ENCODE measurements at places on chromosomes 5 and 9.

GRCh38 chr5:3324421-3325101 is 271.1 kb upstream of the IRX1 start:
- no peak for DNase-seq

DNA sequence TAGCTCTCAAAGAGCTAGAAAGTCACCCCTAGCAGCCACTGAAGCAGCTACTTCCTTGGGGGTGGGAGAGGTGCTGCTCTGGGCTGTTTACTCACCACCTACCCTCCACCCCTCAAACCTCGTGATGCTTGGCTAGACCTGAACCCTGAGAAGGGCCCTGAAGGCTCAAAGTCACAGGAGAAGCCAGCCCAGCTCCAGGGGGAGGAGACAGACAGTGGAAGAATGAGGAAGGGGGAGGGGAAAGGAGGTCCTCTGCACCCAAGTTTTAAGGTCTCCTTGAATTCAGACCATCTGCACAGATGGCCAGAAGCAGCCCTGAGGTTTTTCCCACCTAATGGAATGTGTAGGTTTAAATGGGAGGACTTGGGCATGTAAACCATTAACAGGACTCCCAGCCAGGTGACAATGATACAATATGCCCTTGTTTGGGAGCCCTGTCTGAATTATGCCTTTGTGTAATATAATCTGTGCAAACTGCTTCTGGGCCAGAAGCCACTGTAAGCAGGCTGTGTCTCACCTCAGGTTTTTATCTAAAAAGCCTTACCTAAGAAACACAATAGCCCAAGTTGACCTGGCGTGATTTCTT is 180.5 kb downstream of the PIK3R1 start:
- no peak for DNase-seq

DNA sequence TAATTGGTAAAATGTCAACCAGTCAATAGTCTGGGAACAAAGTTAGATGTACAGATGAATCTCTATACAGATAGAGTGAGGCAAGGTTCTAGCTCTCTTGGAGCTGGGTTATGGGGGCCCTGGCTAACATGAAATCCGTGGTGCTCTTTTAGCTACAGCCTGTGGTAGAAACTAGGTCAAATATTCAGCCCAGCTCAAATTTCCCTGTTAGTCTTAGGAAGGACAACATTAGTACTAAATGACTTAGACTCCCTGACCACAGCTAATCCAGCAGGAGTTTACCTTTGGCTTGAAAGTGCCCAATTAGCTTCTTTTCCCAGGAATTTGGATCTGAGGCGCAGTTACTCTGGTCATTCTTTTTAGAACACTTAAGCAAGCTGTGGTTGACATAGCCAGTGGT is 170.5 kb downstream of the DMRTA1 start:
- no peak for DNase-seq

DNA sequence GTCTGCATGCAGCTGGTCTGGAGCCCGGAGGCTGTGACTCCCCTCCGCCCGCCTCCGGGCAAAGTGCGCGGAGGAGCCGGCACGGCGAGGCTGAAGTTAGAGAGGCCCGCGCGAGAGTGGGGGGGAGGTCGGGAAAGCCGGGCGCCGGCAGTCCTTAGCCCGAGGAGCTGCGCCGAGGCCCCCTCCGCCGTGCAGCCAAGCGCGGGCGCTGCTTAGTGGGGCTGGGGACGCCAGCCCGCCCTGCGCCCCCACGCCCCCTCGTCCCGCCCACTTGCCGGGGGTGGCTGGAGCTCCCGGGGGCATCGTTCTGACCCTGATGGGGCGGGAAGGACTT is 403 bp downstream of the NINJ1 start:
- no peak for DNase-seq

DNA sequence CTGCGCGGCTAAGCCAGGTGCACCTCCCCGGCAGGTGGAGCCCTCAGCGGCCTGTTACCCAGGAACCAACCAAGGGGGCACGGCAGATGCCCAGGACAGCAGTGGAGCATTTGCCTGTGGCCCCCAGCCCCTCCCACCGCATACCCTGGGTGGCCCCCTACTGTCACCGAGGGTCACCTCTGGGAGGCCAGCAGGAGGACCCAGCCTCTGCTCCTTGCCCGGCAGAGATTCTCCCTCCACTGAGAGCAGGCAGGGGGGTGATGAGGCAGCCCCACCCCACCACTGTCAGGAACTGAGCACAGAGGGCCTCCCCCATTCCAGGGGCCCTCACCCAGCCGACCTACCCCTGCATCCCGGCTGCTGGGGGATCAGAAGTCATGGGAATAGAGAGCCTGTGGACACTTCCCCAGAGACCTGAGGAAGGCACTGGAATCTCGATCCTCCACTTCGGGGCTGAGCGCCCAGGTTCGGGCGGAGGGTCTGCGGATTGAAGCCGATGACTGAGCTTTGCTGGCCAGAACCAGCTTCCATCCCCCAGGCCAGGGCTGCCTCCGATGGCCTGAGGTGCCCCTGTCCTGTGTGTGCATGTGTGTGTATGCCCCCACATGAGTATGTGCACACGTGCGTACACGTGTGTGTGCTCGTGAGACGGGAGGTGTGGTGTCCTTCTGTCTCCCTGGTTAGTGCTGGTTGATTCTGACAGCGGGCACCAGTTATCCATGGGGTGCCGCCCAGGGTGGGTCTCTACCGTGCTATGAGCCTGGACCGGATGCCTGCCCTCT is at the start of gene QRFP:
Gene QRFP (minus strand): TSS at position 580 of the 782 bp plus-strand sequence. CDS start 2,974 bp downstream, outside the sequence.
- no peak for DNase-seq

DNA sequence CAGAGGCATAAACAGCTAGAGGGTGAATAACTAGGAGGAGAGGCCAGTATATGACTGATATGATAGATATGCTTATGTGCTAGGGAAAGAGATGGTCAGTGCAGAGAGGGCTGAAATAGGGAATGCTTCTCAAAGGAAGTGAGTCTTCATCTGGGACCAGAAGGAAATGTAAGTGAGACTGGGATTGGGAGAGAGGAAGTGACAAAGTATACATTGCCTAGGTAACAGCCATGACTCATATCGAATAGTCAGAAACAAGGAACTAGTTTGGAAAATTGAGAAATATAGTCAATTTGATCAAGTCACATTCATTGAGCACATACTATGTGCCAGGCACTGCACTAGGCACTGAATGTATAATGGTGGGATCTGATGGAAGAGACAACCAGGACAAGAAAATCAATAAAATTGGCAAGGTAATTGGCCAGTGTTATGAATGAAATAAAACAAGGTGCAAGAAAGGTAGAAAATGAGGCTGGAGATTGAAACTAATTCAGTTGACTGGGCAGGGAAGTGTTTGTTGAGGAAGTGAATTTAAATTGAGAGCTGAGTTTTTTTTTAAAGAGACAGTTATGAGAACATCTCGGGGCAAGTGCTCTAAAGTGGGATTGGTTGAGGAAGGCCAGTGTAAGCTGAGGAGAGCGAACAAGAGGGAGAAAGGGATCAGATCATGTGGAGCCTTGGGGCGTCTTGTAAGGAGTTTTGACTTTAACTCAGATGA is 4.3 kb downstream of the ERAP2 start:
- DNase-seq: peak; percentile 34

DNA sequence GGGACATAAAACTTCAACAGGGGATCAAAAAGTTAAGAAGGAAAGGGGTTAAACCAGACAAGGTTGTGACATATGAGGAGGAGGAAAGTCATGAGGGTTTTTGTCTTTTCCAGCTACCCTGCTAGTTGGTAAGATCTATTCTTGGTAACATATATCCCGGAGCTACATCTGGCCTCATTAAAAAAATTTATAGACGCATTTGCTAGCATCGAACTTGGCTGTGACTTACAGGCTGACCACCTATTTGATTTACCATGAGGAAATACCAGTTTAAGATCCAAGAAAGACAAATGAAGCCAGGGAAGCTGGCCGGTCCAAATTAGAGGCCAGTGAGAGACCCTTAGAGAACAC is 87.6 kb upstream of the NIPAL4 start:
- no peak for DNase-seq

- DNase-seq: no peak
Observed at GRCh38 chr9:127921557-127922120, 4.8 kb upstream of the ST6GALNAC4 start.

GRCh38 chr9:137294091-137294680 is 7.9 kb downstream of the NRARP start:
- no peak for DNase-seq

DNA sequence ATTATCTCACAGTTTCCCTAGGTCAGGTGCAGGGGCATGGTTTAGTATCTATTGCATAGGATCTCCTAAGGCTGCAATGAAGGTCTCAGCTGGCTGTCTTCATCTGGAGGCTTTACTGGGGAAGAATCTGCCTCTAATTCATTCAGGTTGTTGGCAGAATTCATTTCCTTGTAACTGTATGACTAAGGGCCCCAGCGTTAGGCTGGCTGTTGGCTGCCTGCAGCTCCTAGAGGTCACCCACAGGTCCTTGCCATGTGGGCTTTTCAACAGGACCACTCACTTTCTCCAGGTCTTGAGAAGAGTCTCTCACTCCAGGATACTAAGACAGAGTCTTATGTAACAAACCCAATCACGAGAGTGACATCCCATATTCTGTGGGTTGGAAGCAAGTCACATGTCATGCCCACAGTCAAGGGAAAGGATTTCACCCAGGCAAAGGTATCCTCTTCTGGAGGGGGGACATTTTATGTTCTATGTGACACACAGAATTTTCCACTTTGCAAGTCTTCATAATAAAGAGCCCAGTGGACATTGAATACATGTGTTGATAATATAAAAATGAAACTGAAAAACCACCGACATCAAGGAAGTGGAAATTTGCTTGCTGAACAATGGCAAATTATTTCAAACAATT is 38.2 kb downstream of the HMHB1 start:
- no peak for DNase-seq

Measured in HL-60 (cell line).